ENCODE measurements at places on chromosomes 2 and 18.

GRCh38 chr2:96826546-96827278 is 10.6 kb downstream of the CNNM3 start:
- no peak for DNase-seq

DNA sequence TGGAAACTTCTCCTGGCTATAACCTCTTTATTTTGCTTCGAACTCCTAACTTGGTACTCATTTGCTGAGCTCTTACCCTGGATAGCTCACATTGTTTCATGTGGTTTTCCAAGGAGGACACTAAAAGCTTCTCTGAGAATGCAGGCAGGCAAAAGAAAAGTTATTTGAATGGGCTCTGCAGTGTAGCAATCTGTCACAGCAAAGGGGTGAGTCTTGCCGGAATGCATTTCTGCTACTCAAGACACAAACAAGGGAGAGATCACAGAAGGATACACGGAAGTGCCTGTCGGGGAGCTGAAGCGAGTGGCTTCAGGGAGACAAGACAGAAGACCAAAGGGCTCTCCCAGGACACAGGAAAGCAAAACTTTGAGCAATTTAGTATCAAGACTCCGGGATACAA is 265.4 kb downstream of the SS18 start:
- no peak for DNase-seq

DNA sequence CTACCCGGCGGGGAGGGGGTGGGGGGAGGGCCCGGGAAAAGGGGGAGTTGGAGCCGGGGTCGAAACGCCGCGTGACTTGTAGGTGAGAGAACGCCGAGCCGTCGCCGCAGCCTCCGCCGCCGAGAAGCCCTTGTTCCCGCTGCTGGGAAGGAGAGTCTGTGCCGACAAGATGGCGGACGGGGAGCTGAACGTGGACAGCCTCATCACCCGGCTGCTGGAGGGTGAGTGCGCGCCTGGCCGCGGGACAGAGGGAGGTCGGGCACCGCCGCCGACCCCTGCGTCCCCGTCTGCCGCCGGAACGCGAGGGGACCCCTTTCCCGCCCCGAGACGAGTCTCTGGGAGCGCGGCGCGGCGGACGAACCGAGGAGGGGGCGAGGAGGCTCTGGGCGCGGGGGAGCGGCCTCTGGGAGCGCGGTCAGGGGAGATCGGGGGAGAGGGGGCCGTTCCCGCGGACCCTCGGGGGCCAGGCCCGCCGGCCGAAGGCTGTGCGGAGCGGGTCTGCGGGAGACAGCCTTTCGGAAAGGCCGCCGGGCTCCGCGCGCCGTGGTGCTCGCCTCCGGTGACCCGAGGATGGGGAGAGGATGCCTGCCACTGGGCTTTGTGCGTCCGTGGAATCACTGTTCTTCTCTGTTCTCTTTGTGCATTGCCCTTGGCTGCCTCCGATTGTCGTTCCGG is 463 bp downstream of the PPP1CB start:
- no peak for DNase-seq

GRCh38 chr2:35785564-35785963 is 570.0 kb upstream of the CRIM1 start:
- no peak for DNase-seq

- no peak for DNase-seq
These were observed 161.4 kb downstream of the RPIA start for GRCh38 chr2:88852753-88853402.

DNA sequence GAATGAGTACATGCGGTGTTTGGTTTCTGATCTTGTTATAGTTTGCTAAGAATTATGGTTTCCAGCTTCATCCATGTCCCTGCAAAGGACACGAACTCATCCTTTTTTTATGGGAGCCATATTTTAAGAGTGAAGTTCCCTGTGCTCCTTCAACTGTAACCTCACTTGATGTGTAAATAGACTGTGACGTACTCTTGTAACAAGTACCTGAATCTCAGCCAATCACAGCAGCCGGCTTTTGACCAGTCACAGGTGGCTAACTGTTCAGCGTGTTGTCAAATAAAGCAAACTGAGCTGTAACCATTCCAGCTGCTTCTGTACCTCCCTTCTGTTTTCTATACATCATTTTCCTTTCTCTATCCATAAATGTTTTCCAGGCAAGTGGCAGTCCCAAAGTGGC is 774.3 kb upstream of the HS6ST1 start:
- DNase-seq: no peak

- DNase-seq: no peak
These were observed 58.9 kb upstream of the ZNF516 start for GRCh38 chr18:76553715-76554546.

- DNase-seq: no peak
These were observed 37.4 kb downstream of the RTN4 start for GRCh38 chr2:55012672-55013484.

GRCh38 chr2:64013053-64013452 is 6.2 kb downstream of the VPS54 start:
- DNase-seq: no peak

GRCh38 chr2:131010566-131010965 is 82.7 kb downstream of the FAM168B start:
- no peak for DNase-seq

DNA sequence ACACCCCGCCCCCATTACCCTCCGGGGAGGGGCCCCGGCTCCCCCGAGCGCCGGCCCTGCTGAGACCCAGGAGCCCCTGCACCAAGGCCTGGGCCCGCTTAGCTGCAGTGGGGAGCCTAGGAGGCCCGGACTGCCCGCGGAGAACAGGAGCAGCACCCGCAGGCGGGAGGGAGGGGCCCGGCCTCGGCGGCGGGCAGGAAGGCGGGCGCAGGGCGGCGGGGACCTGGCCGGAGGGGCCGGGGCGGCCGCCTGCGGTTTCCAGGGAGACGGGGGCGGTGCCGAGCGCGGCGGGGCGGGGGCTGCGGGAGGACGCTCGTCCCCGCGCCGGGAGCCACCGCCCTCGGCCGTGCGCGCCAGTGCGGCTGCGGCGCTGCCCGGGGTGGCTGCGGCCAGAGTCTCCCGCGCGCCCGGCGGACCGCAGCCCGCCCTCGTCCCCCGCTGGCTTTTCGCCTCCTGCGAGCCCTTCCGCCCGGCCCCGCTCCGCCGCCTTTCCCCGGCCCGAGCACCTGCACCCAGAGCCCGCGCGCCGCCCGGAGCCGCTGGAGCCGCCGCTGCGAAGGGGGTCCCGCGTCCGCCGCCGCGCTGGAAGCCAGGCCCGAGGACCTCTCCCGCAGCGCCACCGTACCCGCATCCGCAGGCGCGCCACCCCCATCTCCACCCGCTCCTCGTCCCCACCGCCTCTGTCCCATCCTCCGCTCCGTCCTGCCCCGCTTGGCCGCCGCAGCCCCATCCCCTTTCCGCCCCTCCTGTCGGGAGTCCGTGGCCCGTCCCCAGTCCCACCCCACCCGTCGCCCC is 17.2 kb downstream of the GPC1 start:
- no peak for DNase-seq

DNA sequence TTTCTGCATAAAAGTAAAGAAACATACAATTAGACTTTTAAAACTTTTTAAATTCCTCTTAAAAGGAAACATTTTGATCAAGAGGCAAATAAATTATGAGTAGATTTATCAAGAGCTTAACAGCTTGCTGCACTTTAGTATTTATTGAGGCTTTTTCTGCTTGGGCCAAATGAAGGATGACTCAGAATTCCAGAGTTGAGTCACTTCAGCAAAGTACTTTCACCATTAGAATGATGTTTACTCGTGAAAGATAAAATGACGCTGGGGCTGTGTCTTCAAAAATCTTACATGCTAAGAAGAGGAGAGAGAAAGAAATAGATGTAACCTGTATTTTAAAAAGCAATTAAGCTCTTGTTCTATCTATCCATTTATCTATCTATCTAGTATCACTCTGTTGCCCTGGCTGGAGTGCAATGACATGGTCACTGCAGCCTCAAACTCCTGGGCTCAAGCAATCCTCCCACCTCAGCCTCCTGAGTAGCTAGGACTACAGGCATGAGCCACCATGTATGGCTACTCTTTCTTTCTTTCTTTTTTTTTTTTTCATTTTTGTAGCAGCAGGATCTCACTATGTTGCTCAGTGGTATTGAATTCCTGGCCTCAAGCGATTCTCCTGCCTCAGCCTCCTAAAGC is 75.3 kb upstream of the RIOK3 start:
- no peak for DNase-seq

DNA sequence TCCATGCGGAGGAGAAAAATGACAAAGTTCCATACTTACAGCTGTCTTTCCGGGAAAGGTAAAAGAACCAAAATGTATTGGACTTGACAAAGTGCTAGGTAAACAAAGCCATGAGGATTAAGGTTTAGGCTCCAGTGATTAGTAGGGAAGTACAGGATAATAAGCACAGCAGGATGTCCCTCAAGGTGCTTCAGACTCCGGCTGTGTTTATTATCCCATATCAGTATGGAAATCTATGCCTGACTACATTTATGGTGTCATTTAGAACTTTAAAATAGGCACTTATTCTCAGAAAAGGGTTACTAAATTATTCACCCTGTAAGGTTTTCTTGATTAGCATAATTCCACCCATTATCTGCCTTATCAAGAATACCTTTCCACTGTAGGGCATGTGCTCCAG is 136.3 kb upstream of the CCDC68 start:
- no peak for DNase-seq

DNA sequence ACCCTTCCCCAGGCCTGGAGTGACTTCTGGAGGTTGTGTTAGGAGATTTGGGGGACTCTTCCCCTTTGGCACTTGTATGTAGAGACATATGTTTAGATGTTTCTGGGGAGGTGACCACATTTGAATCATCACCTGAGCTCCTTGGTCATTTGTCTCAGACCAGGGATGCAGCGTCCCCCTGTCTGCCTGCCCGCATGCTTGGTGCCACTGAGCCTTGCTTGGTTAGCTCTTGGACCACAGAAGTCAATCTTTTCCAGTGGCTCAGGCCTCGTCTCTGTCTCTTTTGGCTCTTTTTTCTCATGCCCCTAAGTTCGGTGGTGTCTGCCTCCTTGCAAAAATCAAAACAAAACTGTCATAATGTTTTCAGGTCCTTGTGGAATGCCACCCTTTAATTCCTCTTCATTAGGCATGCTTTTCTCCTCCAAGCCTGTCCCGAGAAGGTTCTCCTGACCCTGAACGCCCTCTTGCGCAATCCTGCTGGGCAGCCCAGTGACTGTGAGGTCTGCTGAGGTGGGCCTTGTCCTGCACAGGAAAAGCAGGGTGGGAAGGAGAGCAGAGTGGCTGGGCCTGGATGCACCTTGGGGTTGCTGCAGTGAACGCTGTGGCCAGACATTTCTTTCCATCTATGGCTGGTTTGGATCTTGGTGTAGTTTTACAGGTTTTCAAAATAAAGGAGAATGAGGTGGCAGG is 24.9 kb downstream of the GLI2 start:
- no peak for DNase-seq

- no peak for DNase-seq
These were observed 47.5 kb upstream of the SP3 start for GRCh38 chr2:174012347-174013314.

All from stimulated activated CD8-positive, alpha-beta memory T cell treated with anti-CD3 and anti-CD28 coated beads, Interleukin-15, amount 100 ng/mL, for 24 hours (primary cell).